ENCODE measurements at places on chromosomes 2 and 18.

DNA sequence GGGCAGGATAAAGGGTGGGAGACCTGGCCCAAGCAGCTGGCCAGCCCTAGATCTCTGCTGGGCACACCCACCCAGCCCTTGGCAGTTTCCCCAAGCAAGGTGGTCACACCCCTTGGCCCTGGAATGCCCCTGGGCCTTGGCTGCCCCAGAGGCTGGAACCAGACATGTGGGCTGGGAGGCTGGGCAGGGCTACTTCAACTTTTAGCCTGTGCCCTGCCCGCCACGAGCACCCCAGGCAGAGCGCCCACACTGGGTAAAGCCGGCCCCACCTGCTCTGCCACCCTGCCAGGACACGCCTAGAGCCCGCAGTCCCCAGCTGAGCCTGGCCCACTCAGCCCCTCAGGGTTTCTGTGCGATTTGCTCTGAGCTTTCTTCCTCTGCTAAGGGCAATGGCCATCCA lies 119.7 kb upstream of the SMAD2 start:
- no peak for DNase-seq

- DNase-seq, result no peak
These were observed 66.3 kb downstream of the LIPG start for GRCh38 chr18:49628119-49628518.

DNA sequence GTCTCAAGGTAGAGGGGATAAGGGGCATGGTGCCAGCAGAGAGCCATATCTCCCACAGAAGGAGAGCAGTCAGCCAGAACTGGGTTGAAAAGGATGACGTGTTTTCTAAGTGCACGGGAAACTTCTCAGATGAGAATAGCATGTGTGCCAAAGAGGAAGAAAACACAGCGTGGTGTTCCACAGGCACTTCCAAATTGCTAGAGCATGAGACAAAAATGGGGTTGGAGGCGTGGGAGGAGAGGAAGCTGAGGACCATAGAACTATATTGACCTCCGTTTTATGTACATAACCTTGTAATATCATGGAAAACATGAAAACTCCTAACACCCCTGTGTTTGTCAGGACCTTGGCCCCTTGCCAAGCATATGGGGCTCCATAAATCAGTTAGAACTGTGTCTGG lies 682.7 kb upstream of the RAB6C start:
- no peak for DNase-seq

DNA sequence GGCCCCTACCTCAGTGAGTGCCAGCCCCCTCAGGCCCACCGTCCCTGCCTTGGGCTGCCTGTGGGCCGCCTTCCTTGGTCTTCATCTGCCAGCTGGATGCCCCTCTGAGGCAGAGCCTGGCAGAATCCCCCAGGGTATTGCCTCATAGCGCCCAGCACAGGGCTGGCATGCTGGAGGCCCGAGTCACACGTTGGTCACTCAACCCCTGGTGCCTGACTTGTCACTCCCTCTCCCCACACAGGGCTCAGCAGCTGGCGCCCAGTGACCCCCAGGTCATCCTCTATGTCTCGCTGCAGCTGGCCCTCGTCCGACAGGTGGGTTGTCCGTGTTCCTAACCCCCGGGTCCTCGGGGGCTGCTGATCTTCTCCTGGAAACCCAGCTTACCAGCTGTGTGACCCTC lies 108.4 kb upstream of the MCFD2 start:
- no peak for DNase-seq

DNA sequence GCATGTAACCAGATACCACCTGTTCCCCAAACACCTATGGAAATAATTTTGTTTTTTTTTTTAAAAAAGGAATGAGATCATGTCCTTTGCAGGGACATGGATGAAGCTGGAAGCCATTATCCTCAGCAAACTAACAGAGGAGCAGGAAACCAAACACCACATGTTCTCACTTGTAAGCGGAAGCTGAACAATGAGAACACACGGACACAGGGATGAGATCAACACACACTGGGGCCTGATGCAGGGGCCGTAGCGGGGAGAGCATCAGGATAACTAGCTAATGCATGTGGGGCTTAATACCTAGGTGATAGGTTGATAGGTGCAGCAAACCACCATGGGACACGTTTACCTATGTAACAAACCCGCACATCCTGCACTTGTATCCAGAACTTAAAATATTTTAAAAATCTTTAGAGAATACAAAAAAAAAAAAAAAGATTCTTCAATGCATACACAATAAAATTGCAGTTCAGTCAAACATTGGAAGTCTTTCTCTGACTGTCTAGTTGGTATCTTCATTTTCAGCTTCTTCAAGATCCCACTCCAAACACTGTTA lies 11.6 kb upstream of the CASP10 start:
- no peak for DNase-seq

- no peak for DNase-seq
These were observed 67.0 kb downstream of the SP3 start for GRCh38 chr2:173898178-173898668.

DNA sequence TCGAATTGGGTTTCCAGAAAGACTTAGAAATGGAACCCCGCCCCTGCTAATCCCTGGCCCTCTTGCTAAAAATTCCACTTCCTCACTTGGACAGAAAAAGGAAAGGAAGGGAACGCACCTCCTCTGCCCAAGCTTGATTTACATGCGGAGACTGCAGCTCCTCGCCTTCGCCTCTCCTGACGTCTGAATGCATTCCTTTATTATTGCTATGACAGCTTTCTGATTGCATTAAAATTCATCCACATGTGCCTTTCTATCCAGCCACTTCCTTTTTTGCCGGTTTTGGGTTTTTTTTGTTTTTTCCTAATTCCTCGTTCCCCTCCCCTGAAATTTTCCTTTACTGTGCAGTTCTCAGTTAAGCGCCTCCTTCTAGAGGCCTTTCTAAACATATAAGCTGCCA lies 287.8 kb downstream of the CELF4 start:
- DNase-seq, result no peak

DNA sequence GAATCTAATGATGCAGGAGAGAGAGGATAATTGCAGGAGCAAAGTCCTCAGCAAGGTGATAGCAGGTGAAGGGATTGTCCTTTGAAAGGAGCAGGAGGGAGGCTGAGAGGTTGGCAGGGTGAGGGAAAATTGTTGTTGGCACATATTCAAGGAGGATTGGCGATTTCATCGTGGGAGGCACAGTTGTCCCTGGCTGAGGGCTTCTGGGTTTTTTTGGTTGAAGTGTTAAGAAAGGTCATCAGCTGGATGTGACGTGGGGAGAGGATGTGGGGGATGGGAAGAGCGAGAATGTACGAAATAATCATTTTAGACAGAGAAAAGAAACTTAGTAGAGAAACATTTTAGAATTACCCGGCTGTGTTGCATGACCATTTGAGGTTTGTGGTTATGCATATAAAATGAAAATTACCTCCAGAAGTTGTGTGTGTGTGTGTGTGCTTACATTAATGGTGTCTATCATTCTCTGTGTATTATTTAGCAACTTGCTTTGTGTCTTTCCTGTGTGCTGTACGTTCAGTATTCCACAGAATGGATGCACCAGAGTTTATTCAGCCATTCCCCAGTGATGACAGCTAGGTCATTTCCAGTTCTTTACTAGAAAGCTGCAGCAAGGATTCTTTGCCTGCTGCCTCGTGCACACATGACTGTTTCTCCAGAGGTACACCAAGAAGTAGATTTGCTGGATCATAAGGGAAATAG lies 67.6 kb downstream of the SDC1 start:
- no peak for DNase-seq

- no peak for DNase-seq
These were observed 10.1 kb upstream of the FBXO11 start for GRCh38 chr2:47916412-47916811.

DNA sequence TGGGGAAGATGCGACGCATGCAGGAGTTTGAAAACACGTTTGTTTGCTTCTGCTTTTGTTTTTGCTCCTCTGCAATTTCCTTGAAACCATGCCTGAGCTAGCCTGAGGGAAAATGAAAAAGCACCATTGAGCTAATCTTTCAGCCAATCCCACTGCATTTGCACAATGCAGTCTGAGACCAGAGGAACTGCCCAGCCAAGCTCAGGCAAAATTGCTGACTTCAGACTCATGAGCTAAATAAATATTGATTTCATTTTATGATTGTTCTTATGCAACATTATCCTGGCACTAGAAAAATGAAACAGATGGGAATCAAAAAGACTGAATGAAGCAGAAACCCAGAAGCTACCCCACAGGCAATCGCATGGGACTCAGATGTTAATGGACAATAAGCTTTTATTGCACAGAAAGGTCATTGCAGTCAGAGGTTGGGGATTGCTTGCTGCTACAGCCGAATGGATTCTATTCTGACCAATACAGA lies 37.0 kb downstream of the TPRKB start:
- no peak for DNase-seq

DNA sequence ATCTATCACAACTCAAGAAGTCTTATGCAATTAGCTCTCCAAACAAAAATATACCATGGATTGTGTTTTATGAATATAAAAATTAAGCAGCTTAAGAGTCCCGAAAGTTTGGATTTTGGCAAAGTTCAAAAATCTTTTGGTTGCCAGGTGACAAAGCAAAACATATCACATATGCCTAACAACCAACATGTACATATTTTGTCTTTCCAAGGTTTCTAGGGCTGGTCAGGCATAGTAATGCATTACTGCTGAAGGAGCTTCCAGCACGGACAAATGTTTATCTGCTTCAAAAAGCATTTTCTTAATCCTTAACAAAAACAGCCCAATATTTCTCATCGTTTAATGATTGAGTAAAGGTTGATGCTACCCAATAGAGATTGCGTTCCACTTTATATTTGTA lies 1327.1 kb upstream of the ZEB2 start:
- no peak for DNase-seq

GRCh38 chr2:160408173-160408958 lies 85.2 kb downstream of the RBMS1 start:
- DNase-seq, result no peak

- no peak for DNase-seq
These were observed 25.0 kb downstream of the SPEG start for GRCh38 chr2:219459460-219460311.

DNA sequence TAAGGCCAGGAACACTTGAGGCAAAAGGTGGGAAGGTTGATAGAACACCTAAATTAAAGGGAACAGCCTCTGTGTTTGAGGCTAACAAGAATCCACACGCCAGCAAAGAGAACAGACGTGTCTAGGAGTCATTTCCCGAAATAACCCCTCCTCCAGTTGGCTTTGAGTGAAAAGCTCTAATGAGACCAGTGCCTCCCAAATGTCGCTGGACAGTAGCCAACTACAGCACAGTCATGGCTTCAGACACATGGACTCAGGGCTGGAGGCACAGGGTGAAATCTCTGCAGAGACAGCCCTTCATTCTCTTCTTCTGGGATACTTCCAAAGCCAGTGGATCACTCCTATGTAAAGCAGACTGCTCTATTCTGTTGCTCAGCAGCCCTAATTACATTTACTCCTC lies 49.6 kb downstream of the SOWAHC start:
- DNase-seq, result no peak

DNA sequence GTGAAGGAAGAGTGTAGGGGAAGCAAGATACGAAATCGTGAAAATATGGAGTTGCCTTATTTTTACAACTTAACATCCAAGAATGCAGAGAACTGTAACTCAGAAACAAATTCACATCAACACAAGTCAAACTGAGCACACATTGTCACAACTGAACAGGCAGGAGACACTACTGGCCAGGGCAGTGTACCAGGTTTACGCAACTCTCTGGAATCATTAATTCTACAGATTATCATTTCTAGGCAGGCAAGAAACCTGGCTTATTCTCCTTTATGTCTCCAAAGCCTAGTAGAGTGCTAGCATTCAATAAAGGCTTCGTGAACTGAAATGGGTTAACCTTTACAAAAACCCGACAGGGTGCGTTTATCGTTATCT lies 584 bp downstream of the COA5 start:
- peak; percentile 38 for DNase-seq

DNA sequence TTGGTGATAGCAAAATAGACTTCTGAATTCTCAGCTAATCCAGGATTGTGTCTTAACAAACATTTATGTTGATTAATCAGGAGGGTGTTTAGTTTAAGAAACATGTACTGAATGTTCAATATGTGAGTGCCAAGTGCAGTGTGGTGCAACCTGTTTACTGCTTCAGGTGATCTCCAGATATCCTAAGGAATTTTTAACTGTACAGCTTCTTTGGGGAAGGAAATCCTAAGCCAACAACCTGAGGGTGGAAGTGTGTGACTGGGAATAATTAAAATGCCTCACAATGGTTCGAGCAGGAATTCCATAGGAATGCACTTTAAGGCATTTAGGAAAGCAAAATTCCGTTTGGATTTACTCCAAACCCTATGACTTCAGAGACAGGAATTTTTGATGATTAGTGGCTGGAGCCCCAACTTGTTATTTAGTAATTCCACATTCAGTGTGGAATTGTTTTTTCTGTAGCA lies 16.4 kb downstream of the CRIM1 start:
- DNase-seq, result peak; percentile 95

- no peak for DNase-seq
These were observed 17.6 kb downstream of the RAMP1 start for GRCh38 chr2:237876951-237877491.

DNA sequence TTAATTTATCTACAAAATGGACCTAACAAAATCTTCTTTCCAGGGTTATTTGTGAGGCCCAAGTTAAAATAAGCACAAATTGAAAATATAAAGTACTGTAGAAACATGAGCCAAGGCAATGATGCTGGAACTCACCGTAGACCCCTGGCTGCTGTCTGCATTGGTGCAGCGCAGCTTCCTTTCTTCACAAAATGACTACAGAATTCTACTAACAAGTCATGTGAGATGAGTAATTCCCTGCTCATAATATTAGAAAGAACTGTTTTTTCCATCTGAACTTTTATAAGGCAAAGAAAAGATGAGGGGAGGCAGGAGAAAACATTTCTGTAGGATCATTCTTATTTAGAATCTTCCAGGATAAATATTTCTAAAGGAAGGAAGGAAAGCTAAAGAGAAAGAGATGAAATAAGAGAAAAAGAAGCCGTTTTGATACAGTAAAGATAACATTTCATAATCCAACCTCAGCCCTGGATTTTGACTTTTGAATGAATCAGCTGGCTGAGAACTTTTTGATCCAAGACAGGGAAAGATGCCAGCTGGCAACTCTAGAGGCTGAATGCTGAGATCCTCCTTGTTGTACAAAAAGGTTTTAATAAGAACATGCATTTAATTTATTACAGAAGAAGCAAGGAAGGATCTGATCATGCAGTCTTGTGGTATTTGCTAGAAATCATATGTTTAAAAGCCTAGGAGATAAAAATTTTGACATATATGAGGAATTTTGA lies 183.9 kb upstream of the KLHL14 start:
- DNase-seq, result peak; percentile 44

Data from HS-5 (cell line).